ENCODE measurements at places on chromosomes 12 and 14.
A peak's percentile ranks its signal among the peaks of the same experiment; 100 is the strongest.

GRCh38 chr14:99203801-99204200, 68.2 kb downstream of the BCL11B start:
- DNase-seq, result no peak

DNA sequence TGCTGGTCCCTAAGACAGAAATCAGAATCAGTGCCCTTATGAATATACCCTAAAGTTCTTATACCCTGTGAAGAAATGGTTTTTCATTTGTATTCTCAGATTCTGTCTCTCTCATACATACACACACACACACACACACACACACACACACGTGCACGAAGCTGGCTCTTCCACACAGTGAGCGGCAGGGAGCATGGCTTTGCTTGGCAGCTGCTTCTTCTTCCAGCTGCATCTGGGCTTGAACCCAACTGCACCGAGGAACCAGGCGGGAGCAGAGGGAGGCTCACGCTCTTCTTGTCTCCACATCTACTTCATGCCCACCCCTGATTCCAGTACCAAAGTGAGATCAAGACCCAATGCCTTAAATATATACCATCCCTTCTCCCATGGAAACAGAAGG, 19.4 kb downstream of the GRIN2B start:
- DNase-seq, result no peak

DNA sequence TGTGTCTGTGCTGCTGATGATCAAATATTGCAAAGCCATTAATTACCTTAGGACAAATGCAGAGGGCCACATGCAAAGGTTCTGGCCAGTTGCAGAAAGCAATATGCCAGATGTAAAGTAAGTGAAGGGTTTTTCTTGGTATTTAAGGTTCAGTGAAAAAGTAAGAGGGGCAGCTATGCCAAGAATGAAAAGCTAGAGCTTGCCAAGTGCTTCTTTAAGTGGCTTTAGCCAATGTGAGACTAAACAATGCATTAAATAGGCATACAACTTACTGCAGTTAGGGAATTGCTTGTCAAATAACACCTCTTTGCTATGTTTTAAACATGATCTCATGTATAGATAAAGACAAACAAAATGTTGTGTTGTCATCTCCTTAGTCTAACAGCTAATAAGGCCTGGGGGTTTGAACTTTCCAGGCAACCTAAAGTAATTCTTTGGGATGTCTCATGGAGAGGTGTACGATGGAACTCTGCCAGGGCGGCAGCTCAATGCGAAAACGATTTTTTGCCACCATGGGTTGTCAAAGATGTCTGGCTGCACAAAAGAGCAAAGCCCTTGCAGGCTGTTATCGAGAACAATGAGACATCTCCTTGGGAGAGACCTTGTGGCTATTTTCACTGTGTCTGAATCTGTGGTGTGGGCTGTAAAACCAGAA, 12.0 kb downstream of the IGF1 start:
- no peak for DNase-seq

DNA sequence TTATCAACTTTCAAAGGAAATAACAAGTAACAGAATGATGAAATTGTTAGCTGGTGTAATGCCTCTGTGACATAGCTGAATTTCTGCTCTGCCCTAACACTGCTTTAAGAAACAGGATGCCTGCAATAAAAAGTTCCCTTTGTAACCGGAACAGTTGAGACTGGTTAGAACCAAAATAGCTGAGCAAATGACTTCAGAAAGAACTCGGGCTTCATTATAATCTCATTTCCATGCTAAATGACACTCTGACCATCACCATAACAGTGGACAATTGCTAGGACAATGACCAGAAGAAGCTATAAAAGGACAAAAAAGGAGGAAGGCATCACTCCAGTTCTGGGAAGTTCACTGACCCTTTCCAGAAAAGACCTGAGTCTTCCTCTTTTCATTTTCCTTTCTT, 23.5 kb upstream of the PYGL start:
- DNase-seq, result no peak

GRCh38 chr12:45128637-45129036, 77.7 kb upstream of the DBX2 start:
- DNase-seq, result no peak

DNA sequence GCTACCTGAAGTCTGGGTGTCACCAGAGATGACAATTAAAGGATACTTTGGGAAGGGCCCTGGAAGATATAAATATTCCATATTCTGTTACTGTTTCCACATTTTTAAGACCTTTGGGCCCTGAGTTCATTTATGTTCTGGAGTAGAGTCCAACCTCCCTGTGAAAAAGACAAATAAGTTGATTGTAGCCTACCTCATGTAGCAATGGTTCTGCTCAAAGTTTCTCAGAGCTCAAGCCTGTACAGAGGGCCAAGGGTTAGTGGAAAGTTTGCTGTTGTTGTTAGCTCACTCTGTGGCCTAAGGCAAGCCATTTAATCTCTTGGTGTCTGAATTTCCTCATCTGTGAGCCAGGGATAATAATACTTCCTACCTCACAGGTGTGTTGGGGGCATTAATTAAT, 284.7 kb upstream of the DDHD1 start:
- no peak for DNase-seq

- DNase-seq, result peak; percentile 93
Observed at GRCh38 chr12:91381309-91381804, 198.7 kb upstream of the DCN start.

DNA sequence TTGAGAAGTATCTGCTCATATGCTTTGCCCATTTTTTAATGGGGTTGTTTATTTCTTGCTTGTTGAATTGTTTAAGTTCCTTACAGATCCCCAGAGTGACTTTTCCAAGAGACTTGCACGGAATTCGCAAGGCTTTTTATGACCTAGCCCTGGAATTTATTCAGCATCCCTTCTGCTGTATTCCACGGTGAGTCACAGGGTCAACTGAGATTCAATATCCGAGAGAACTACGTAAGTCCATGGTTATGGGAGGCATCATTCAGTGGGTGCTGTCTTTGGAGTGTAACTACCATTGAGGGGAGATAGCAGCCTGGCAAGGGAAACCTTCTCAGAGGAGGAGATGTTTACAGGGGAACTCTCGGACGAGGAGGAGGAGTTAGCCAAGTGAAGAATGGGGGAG, 20.9 kb upstream of the GPRC5A start:
- peak; percentile 55 for DNase-seq
